Placental pericyte (primary cell): ENCODE measurements at places on chromosomes 2 and 18. TPM values are rescaled to one million over a fixed set of nuclear protein-coding genes. Genes with fewer than 3 reads are reported as not detected.

Gene RNU2-63P
- not detected in 2 replicates for total RNA-seq

Gene MARCHF4
- 1.1 and 8.7 TPM in 2 replicates for total RNA-seq

Gene NT5DC4
- not detected in 2 replicates for total RNA-seq

Gene ACAA2
- total RNA-seq = 37.1 and 54.9 TPM in 2 replicates

Gene COL3A1
- total RNA-seq = 1,404 and 7,536 TPM in 2 replicates

Gene VWC2L
- not detected in 2 replicates for total RNA-seq

Gene RNMT
- 25.6 and 30.2 TPM in 2 replicates for total RNA-seq

Gene CKAP2L
- total RNA-seq = 0.88 and 59.1 TPM in 2 replicates

Gene CD28
- total RNA-seq = not detected in 2 replicates

Gene CAPN10
- 29.1 and 30.6 TPM in 2 replicates for total RNA-seq

Gene C2orf78
- not detected in 2 replicates for total RNA-seq

Gene CRACDL
- total RNA-seq = not detected in 2 replicates

Gene APOB
- under 0.01 TPM in 1 of 2 replicates, not detected in the other for total RNA-seq

Gene GAL3ST2
- 0.14 TPM in 1 of 2 replicates, not detected in the other for total RNA-seq

Gene SLC9A4
- not detected in 2 replicates for total RNA-seq

Gene CARF
- 3.3 and 4.2 TPM in 2 replicates for total RNA-seq

Gene ADNP2
- 19.9 and 32.9 TPM in 2 replicates for total RNA-seq

Gene DOK6
- 0.29 and 0.66 TPM in 2 replicates for total RNA-seq

Gene CFAP65
- total RNA-seq = not detected in 2 replicates

Gene ARL5A
- 54.1 and 63.3 TPM in 2 replicates for total RNA-seq

Gene TET3
- 10.7 and 11.0 TPM in 2 replicates for total RNA-seq

Gene GATA6
- total RNA-seq = 7.7 and 16.4 TPM in 2 replicates

Gene ZNF804A
- 0.22 and 5.2 TPM in 2 replicates for total RNA-seq

Gene SCN3A
- under 0.01 TPM in 1 of 2 replicates, not detected in the other for total RNA-seq

Gene CYS1
- total RNA-seq = 0.14 and 0.22 TPM in 2 replicates

Gene TLX2
- not detected in 2 replicates for total RNA-seq

Gene VWA3B
- total RNA-seq = not detected in 2 replicates

Gene ASB18
- total RNA-seq = not detected in 2 replicates

Gene EPHA4
- total RNA-seq = 5.3 and 17.5 TPM in 2 replicates

Gene DLX1
- 0.43 TPM in 1 of 2 replicates, not detected in the other for total RNA-seq

Gene FBXO48
- total RNA-seq = 0.44 and 1.4 TPM in 2 replicates

Gene MYCN
- 2.1 TPM in 1 of 2 replicates, not detected in the other for total RNA-seq

Gene CPLX4
- not detected in 2 replicates for total RNA-seq

Gene ANKRD30B
- total RNA-seq = 0.14 and 0.88 TPM in 2 replicates

Gene PROM2
- 0.22 and 0.72 TPM in 2 replicates for total RNA-seq

Gene KIF5C
- total RNA-seq = under 0.01 and 0.14 TPM in 2 replicates

Gene ITPRIPL1
- total RNA-seq = 0.22 and 1.7 TPM in 2 replicates

Gene CDH2
- 121 and 355 TPM in 2 replicates for total RNA-seq

Gene DSC2
- total RNA-seq = under 0.01 TPM in 1 of 2 replicates, not detected in the other

Gene LIMS3
- total RNA-seq = 3.1 and 22.0 TPM in 2 replicates

Gene PREB
- 76.7 and 108 TPM in 2 replicates for total RNA-seq

Gene MYO1B
- total RNA-seq = 102 and 143 TPM in 2 replicates

Gene ANKRD62
- not detected in 2 replicates for total RNA-seq

Gene ATAD2B
- total RNA-seq = 8.5 and 15.9 TPM in 2 replicates

Gene UBE2E3
- total RNA-seq = 31.5 and 178 TPM in 2 replicates

Gene SIX3
- not detected in 2 replicates for total RNA-seq

Gene ESPNL
- 0.57 and 2.6 TPM in 2 replicates for total RNA-seq

Gene STON1
- total RNA-seq = 8.4 and 20.1 TPM in 2 replicates

Gene CRYBA2
- total RNA-seq = not detected in 2 replicates

Gene AQP12B
- total RNA-seq = not detected in 2 replicates

Gene NDC80
- total RNA-seq = 0.88 and 43.5 TPM in 2 replicates

Gene TXNDC2
- 0.14 and 0.22 TPM in 2 replicates for total RNA-seq

Gene MEIS1
- 40.3 and 84.9 TPM in 2 replicates for total RNA-seq
